ENCODE measurements at places on chromosomes 3 and 15.
A peak's percentile ranks its signal among the peaks of the same experiment; 100 is the strongest.

GRCh38 chr3:162111861-162112260 lies 615.3 kb downstream of the OTOL1 start:
- no peak for DNase-seq

DNA sequence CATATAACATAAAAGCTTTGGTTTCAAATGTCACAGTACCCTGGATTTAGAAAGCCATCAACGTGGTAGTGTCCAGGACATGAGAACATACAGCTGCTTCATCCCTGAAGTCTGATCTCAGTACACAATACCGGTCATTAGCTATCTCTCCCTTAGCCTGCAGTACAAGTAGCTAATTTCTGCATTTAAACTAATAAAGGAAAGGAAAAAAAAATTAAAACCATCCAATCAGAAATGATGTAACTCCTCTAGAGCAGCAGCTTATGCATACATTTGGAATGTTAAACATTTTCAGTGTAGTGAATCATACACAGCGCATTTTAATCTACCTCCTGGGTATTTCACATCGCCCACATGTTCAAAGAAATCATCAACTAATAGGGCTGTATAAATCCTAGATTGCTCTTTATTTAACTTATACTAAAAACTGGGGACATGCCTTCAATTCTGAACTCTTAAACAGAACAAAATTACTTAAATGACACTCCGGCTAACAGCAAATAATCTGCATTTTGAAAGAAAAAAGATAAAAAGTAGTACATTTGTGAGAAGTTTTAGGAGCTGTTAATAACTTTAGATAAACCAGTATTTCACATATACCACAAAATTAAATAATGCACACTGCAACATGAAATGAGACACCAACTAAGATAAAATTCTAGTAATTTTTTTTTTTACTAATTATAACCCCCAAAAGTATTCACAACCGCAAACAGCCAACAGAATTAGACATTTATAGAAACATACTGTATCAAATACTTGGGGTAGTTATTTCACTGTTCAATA lies 3.7 kb downstream of the IGF2BP2 start:
- no peak for DNase-seq

GRCh38 chr3:175153595-175153994 lies 294.5 kb downstream of the NAALADL2 start:
- DNase-seq, result no peak

DNA sequence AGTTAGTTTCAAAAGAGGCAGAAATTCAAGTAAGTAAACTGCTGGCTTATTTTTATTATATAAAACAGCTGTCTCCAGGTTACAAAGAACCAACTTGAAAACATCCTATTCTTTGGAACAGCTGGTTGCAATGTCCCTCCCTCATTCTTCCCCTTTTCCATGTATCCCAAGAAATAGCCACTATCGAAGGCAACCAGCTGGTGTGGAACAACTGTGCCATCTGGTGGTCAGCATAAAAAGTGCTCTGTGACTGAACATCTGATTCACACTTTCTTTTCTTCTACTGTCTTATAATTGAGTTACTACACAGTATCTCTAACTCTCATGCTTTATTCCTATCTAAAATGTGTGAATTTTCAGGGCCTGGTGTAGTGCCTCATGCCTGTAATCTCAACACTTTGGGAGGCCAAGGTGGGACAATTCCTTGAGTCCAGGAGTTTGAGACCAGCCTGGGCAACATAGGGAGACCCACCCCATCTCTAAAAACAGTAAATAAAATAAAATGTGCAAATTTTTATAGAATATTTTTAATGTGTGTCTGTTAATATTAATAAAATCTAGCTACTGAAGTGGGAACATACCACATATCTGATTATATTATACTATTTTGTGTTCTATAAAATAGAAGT lies 9.6 kb downstream of the OSBPL11 start:
- peak; percentile 7 for DNase-seq

- no peak for DNase-seq
Observed at GRCh38 chr3:65848024-65848423, 190.7 kb downstream of the MAGI1 start.

GRCh38 chr3:25747033-25747432 lies 36.2 kb downstream of the NGLY1 start:
- DNase-seq, result no peak
